ENCODE measurements at places on chromosomes 5 and 9.

GRCh38 chr9:78927099-78927940 is 630.4 kb downstream of the PSAT1 start:
- DNase-seq, result no peak

- peak; percentile 80 for DNase-seq
These were observed 31.4 kb upstream of the SYK start for GRCh38 chr9:90770182-90770738.

- DNase-seq, result peak; percentile 52
These were observed 24.0 kb upstream of the KLF9 start for GRCh38 chr9:70438341-70438928.

GRCh38 chr9:6581253-6581652 is 64.3 kb downstream of the GLDC start:
- peak; percentile 37 for DNase-seq

DNA sequence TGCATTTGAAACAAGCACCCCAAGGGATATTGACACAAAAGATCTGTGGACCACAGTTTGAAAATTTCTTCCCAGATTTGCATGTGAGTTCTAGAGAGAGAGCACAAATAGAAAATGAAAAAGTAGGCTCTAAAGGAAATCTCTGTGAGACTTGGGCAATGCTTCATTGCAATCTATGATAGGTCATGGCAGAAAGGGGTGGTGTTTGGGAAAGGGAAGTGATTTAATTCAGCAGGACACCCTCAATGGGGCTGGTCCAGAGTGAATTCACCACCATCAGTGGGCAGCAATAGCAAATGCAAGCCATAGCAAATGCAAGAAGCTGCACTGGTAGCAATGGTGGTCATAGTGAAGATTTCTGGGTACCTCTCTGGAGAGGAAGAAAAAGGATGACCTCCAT is 58.1 kb downstream of the ANKRD55 start:
- DNase-seq, result peak; percentile 80

GRCh38 chr5:373710-374602 is 52.4 kb downstream of the AHRR start:
- peak; percentile 84 for DNase-seq

- no peak for DNase-seq
These were observed 96.4 kb downstream of the ADCY2 start for GRCh38 chr5:7492371-7492770.

DNA sequence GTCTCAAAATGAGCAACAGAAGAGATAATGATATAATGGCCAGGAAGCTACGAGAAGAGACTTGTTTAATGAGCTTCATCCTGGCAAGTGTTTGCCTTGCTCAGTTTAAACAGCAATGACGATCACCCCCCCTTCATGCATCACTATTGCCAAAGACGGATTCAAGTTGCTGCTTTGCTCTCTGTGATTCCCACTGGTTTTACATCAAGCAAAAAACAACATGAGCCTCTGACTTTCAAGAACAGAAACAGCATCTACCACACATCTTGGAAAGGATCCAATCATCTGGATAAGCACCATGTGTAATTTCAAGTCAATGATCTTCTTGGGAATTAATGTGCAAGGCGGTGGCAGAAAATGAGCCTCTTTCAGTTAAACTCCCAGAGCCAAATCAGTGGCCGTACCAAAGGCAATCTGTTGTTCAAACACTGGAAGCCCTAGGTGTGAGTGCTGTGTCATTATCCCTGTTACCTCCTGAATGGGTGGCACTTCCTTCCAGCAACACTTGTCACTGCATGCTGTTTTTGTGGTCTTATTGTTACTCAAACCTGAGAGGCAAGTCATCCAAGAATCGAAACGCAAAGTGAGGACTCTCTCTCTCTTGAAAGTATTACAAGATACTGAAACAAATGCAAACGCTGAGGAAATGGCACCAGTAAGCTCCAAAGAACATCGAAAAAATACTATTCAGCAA is 72.8 kb downstream of the MED27 start:
- DNase-seq, result no peak
